Hypothalamus (tissue), 51 donors: ENCODE measurements at places on chromosomes 12 and 14.

- no peak for DNase-seq
These were observed 27.4 kb upstream of the FLVCR2 start for GRCh38 chr14:75551021-75551420.

GRCh38 chr12:99454539-99455172, 192.9 kb upstream of the GARIN6 start:
- no peak for DNase-seq

DNA sequence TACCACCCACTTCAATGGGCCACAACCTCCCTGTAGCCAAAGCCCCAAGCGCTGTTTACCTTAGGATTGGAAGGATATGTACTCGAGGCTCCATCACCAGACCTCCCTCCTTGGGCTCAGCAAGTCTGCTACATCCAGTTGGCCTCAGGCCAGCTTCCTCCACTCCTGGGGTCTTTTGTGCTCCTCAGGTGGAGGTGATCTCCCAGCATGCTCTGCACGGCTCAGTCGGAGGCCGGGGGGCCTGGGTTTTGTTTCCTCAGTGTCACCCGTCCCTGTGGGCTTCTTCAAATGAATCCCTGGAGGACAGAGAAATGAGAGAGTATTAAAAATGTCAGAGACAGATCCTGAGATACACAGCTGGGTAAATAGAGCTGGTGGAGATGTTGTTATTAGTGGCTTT, 723.1 kb upstream of the TBX3 start:
- DNase-seq: no peak

- no peak for DNase-seq
These were observed 212.1 kb upstream of the RTL1 start for GRCh38 chr14:101115652-101116051.

DNA sequence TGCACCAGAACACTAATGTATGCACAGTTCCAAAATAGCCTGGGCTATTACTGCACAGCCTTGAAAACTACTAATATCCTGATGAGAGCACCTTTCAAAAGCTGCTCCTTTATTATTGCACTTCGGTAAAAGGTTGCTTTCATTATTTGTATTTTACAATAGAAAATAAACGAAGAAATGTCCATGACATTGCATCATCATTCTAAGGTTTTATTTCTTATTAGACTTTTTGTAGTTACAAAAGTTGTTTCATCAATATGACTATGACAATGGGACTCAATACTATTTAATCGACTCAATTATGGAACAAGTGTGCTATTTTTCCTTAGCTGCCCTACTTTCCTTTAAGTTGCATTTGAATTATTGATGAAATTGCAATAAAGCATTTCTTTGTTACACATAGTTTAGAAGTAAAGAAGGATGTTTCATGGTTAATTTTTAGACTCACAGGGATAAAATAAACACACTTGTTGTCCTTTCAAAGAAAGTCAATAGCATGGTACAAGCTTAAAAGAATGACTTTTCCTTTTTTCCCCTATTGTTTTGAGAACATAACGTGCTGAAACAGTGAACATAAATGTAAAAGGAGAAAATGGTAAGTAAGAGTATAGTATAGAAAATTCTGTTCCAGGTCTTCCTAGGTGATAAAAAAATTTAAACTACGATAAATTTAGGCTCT, 407.6 kb downstream of the BCAT1 start:
- no peak for DNase-seq

DNA sequence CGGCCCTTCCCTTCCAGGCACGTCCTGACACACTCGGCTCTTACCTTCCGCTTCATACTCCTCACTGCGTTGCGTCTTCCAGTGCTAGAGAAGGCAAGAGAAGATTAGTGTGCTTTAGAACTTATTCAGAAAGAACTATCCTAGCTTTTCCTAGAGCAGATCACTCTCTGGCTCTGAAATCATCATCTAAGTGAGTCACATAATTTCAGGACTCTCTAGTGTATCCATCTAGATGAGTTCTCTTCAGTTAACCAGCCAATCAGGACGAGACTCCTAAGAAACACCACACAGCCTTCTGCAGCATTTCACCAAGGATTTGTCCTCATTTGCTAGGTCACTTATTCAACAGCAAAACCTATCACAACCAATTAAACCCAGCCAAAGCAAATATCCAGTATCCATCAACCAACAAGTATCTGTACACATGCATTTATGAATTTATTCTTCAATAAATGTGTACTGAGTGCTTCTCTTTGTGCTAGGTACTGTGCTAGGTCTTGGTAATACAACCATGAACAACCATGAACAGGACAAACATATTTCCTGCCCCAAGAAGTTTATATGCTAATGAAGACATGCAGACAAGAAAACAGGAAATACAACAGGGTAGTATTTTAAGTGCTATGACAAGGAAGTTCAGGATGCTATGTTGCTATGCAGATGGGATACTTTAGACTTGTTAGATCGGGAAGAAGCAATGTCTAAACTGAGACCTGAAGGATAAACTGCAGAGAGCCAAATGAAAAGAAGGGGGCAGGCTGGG, 52.1 kb downstream of the NIN start:
- DNase-seq: no peak

GRCh38 chr12:6618483-6619225, 11.5 kb upstream of the CHD4 start:
- no peak for DNase-seq

DNA sequence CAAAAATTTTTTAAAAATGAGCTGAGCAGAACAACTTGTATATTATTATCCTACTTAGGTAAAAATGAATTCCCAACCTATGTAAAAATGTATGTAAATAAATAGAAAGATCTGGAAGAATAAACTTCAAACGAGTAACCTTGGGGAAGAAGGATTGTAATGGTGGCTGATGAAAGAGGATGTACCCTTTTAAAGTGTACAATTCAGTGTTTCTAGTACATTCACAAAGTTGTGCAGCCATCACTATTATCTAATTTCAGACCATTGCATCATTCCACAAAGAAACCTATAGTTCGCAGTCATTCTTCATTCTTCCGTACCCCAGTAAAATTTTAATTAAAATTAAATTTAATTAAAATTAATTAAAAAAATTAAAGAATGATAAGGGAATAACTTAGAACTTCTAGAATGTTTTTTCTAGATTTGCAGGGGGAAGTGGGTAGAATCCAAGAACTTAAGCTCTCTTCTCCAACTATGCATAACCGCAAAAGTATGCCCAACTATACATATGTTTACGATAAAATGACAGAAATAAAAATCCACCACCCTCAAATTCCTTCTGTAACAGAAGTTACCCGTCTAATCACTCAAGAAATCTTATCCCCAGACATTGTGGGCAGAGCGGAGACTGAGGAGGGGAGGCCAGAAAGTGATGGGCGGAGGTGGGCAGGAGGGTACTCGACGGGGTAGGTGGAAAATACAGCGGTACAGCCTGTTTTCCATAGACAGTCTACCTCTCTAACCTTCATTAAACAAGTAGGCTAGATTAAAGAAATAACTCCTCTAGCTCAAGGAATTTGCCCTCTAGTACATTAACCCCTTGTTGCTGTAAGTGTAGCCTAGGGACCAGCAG, 921 bp downstream of the DEPDC4 start:
- no peak for DNase-seq

GRCh38 chr12:28506271-28506670, 316.0 kb downstream of the CCDC91 start:
- no peak for DNase-seq

DNA sequence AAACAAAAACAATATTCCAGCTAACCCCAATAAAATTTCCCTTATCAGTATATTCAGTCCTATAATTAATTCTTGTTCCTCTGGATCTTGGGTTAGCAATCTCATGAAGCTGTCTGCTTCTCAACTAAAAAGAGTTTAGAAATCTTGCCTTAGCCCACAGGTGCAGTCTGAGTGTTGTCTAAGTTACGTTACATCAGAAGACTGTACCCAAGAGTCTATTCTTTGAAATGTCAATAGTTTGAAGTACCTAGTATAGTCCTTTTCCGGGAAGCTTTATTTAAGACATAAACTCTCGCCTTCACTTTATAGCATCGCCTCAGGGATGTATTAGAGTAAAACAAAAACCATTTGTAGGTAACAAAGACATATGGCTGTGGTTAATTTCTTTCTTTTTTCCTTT, 465.1 kb downstream of the FUT8 start:
- DNase-seq: no peak
